ENCODE measurements at places on chromosomes 7 and 10. TPM values are rescaled to one million over a fixed set of nuclear protein-coding genes. Genes with fewer than 3 reads are reported as not detected.

DNA sequence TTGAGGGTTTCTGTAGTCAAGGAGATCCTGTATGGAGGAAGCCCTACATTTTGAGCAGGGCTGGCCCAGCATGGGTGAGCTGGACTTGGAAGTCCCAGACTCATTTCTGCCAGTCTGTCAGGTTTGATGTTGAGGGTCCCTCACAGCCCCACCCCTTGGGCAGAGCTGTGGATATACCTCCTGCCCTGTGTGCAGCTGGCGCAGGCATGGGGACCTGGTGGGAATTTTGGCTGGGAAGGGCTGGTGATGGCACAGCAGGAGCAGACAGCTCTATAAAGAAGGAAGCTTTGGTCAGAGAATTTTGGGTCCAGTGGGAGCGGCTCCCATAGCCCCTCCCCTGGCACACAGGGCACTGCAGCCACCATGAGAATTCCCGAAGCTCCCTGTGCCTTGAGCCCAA lies 482.6 kb downstream of the RPS24 start:
- no peak for DNase-seq
- no peak overlapping the region for H3K4me3 ChIP-seq
- H3K4me1 ChIP-seq, result no peaks in the 10 kb centered on the region
- H3K27me3 ChIP-seq, result no peaks in the 10 kb centered on the region
- no peak overlapping the region for H3K27ac ChIP-seq
- H3K36me3 ChIP-seq, result no peaks in the 10 kb centered on the region

DNA sequence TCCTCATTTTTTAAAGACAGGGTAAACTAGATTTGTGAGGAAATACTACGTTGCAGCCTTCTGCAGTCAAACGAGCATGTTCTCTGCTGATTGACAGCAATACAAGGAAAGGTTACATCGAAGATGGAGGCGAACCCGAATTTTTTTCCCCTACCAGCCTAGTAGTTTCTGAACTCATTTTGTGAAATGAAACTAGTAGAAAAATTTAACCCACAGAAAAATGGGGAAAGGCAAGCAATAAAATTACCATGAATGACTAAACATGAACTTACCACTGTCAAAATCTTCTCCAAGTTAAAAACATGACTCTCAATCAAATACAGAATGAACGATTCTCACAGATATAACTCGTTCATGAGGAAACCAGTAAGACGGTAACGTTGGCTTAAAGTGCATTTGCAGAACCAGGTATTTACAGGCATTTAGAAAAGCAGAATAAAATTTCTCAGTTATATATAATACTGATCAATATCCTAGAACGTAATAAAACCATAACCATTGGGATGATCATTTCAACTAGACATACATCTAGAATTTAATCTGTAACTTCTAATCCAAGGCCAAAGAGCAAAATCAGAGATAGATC lies 73.9 kb downstream of the CELF2 start:
- no peaks in the 10 kb centered on the region for H3K36me3 ChIP-seq
- H3K27ac ChIP-seq, result no peak overlapping the region
- H3K4me3 ChIP-seq, result no peak overlapping the region
- no peak for DNase-seq

DNA sequence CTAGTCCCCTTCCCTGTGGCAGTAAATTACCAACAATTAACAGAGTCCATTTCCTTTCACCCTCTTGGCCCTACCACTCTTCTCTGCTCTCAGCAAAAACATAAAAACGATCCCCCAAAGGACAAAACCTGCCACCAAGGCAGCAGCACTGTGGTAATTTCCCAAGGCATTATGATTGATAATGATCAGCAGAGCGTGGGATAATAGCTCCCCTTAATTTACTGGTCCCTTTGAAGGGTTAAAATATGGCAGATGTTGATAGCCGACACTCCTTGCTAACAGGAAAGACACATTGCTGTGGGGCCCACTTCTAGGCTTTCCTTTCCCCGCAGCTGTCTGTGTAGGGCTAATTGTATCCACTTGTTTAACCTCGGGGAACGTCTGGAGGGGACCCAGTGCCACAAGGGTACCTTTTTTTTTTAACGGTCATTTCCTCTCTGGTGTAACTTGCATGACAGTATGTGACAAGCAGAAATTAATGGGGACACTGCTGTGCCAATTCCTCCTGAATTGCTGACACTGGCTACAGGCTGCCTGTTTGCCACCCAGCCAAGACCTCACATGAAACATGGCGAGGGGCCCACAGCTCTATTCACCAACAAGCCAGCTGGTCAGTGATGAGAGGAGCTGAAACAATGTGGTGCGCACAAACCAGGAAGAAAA lies 81.3 kb downstream of the CDK6 start:
- peaks cover 20% of the 10 kb centered on the region for H3K4me1 ChIP-seq
- H3K27me3 ChIP-seq, result no peaks in the 10 kb centered on the region
- H3K36me3 ChIP-seq, result no peaks in the 10 kb centered on the region
- no peak for DNase-seq
- no peak overlapping the region for H3K4me3 ChIP-seq

GRCh38 chr7:151006590-151007300 lies 15.9 kb downstream of the NOS3 start:
- H3K4me1 ChIP-seq, result peaks cover 18% of the 10 kb centered on the region
- no peaks in the 10 kb centered on the region for H3K36me3 ChIP-seq
- no peak overlapping the region for H3K27ac ChIP-seq
- DNase-seq, result no peak
- H3K27me3 ChIP-seq, result no peaks in the 10 kb centered on the region

The VAX1 gene
- total RNA-seq, result not detected

DNA sequence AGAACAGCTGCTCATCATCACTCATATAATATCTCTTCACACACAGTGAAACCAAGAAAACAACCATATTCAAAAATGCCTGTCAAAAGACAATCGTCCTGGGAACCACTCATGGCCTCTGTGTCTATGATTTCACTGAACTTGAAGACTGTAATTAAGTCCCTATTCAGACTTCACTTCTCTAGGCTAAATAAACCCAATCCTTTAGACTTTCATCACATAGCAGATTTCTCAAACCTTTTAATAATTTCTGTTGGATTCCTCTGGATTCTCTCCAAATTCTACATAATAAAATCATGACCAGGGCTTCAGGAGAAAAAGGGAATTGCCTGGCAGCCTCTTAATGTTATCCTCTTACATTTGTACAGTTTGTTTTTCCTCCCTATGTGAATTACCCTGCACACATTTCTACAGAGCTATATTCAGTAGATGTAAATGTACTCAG lies 201.1 kb downstream of the LRRN3 start:
- H3K4me3 ChIP-seq, result no peak overlapping the region
- no peak for DNase-seq
- H3K36me3 ChIP-seq, result no peaks in the 10 kb centered on the region
- H3K4me1 ChIP-seq, result no peaks in the 10 kb centered on the region

- no peak overlapping the region for H3K27ac ChIP-seq
- DNase-seq, result no peak
- no peaks in the 10 kb centered on the region for H3K4me1 ChIP-seq
- no peaks in the 10 kb centered on the region for H3K27me3 ChIP-seq
- H3K4me3 ChIP-seq, result no peak overlapping the region
- no peaks in the 10 kb centered on the region for H3K36me3 ChIP-seq
These were observed 282.7 kb upstream of the SEMA3D start for GRCh38 chr7:85469446-85470010.

DNA sequence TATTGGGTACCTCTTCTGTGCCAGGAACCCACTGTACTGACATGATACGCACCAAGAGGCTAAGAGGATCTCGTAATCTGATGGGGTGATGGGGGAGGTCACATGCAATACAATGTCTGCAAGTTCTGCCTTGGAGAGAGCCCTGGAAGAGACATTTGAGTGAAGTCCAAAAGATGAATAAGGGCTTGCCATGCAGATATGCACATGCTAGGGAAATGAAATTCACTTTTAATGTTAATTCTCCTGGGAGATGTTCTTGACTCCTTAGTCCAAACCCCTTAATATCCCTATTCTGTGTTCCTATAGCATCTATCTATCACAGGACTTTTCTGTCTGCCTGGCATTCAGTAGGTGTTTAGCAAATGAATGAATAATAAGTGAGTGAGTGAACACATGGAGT lies 54.0 kb upstream of the GLCCI1 start:
- no peak for DNase-seq
- H3K4me1 ChIP-seq, result no peaks in the 10 kb centered on the region
- no peak overlapping the region for H3K27ac ChIP-seq
- no peaks in the 10 kb centered on the region for H3K36me3 ChIP-seq

GRCh38 chr10:47414227-47414592 lies 30.1 kb upstream of the ZNF488 start:
- no peak overlapping the region for H3K4me3 ChIP-seq
- H3K36me3 ChIP-seq, result no peaks in the 10 kb centered on the region
- H3K27ac ChIP-seq, result no peak overlapping the region
- no peaks in the 10 kb centered on the region for H3K4me1 ChIP-seq

GRCh38 chr7:43482679-43483252 lies 100.1 kb upstream of the STK17A start:
- H3K27me3 ChIP-seq, result no peaks in the 10 kb centered on the region
- H3K4me3 ChIP-seq, result no peak overlapping the region
- H3K36me3 ChIP-seq, result no peaks in the 10 kb centered on the region

The ZNF425 gene
- 4.0 TPM for total RNA-seq

GRCh38 chr7:5702876-5703571 lies 78.4 kb downstream of the RNF216 start:
- no peaks in the 10 kb centered on the region for H3K36me3 ChIP-seq
- H3K27me3 ChIP-seq, result no peaks in the 10 kb centered on the region
- no peak overlapping the region for H3K4me3 ChIP-seq
- no peak overlapping the region for H3K27ac ChIP-seq

DNA sequence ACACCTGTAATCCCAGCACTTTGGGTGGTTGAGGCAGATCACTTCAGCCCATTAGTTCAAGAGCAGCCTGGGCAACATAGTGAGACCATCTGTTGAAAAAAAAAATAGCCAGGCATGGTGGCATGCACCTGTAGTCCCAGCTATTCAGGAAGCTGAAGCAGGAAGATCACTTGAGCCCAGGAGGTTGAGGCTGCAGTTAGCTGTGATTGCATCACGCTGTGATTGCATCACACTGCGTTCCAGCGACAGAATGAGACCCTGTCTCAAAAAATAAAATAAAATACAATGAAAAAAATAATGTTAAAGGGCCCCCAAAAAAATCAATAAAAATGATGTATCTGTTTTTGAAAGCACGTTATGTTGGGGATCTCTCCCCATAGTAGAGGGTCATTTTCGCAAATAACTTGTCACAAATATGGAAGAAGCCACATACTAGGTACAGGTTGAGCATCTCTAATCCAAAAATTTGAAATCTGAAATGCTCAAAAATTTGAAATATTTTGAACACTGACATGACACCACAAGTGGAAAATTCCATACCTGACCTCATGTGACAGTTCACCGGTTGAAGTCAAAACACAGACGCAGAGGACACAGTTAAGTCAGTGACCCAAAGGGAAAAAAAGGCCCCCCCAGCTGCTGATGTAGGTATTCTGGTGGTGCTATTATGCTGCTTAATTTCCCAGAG lies 9.5 kb downstream of the CISD1 start:
- H3K4me3 ChIP-seq, result no peak overlapping the region
- H3K27ac ChIP-seq, result no peak overlapping the region
- DNase-seq, result no peak
- peaks cover 16% of the 10 kb centered on the region for H3K36me3 ChIP-seq
- H3K4me1 ChIP-seq, result no peaks in the 10 kb centered on the region
